HTR-8/SVneo (cell line): ENCODE measurements at places on chromosomes 3 and 15.

DNA sequence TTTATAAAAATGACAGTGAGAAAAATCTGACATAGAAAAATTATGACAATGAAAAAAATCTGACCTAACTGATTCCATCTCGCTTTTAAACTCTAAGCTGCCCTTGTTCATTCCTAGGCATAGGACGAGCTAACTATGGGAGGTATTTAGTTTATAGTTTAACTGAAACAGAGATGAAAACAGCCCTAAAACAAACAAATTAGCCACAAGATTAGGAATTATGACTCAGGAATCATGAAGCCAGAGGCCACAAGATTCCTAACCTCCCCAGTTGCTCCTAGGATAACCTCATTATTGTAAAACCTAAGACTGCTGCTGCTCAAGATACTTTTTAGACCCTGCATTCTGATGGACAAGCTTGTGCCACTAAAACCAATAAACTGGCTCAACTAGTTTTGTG lies 122.7 kb upstream of the MNS1 start:
- no peak for DNase-seq

GRCh38 chr15:73912030-73912596 lies 14.1 kb upstream of the LOXL1 start:
- DNase-seq: no peak

GRCh38 chr3:139328356-139328755 lies 15.5 kb upstream of the MRPS22 start:
- no peak for DNase-seq

GRCh38 chr3:69031635-69032034 lies 18.2 kb upstream of the EOGT start:
- DNase-seq: no peak

GRCh38 chr3:30631243-30631904 lies 25.0 kb downstream of the TGFBR2 start:
- DNase-seq: no peak

DNA sequence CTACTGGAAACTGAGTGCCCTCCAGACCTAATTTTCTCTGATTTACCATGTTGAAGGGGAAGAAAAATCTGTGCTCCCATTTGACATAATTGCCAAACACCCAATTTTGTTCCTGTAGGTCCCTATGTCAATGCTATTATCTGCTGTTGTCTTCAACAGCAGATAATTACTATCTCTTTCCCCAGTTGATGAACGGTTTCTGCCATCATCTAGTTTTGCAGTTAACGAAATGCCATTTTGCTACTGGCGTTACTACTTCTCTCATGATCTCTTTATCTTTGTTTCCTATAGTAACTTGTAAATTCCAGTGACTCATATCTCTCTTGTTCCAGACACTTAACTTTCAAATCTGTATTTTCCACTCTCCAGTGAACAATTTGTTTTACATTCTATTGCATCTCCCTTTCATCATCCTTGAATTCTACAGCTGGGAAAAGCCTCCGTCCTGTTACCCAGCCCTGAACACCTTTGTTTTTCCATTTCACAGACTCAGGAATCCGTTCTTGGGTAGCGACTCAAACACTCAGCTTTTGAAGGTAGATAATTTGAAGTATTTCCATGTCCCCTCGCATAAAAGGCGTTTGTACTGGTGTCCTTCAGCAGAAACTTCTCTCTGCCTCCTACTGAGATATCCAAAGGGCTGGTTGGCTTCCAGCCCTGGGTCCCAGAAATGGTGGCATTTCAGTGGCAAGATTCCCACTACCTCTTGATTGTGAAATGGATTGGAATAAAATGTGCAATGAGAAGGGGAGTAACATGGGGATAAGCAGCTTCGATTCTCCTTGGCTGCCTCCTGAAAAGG lies 111.7 kb downstream of the FOXB1 start:
- no peak for DNase-seq

- no peak for DNase-seq
These were observed 14.6 kb upstream of the DUSP7 start for GRCh38 chr3:52070724-52071621.

- DNase-seq: no peak
These were observed 481.7 kb downstream of the GBE1 start for GRCh38 chr3:81279481-81280379.
